ENCODE measurements at places on chromosomes 7 and 10. TPM values are rescaled to one million over a fixed set of nuclear protein-coding genes. Genes with fewer than 3 reads are reported as not detected.

The BEND7 gene
- total RNA-seq, result 16.0 TPM

The FBXL13 gene
- 0.31 TPM for total RNA-seq

The FAM25G gene
- not detected for total RNA-seq

The EN2 gene
- total RNA-seq, result not detected

The CYP2C19 gene
- 8.2 TPM for total RNA-seq

The PAPSS2 gene
- total RNA-seq, result 106 TPM

The VSTM2A gene
- total RNA-seq, result not detected

The FLNC gene
- 1.3 TPM for total RNA-seq

The MKRN1 gene
- 28.1 TPM for total RNA-seq

The CRHR2 gene
- not detected for total RNA-seq

The FAM241B gene
- 1.6 TPM for total RNA-seq

The ZPBP gene
- not detected for total RNA-seq

The MRPS33 gene
- 26.3 TPM for total RNA-seq

The PRSS58 gene
- not detected for total RNA-seq

The RPP30 gene
- 14.5 TPM for total RNA-seq

GRCh38 chr7:26696978-26697377, 167.4 kb downstream of the SKAP2 start:
- no peaks in the 10 kb centered on the region for H3K4me1 ChIP-seq
- no peak overlapping the region for H3K4me3 ChIP-seq
- no peak overlapping the region for H3K27ac ChIP-seq
- DNase-seq, result no peak
- H3K27me3 ChIP-seq, result no peaks in the 10 kb centered on the region

GRCh38 chr10:49741108-49741995, 20.8 kb downstream of the OGDHL start:
- no peaks in the 10 kb centered on the region for H3K4me1 ChIP-seq
- H3K36me3 ChIP-seq, result peaks cover 45% of the 10 kb centered on the region
- H3K4me3 ChIP-seq, result no peak overlapping the region
- no peaks in the 10 kb centered on the region for H3K27me3 ChIP-seq
- no peak for DNase-seq

GRCh38 chr7:80724249-80724871, 85.9 kb downstream of the CD36 start:
- H3K27ac ChIP-seq, result no peak overlapping the region
- no peak for DNase-seq
- H3K27me3 ChIP-seq, result no peaks in the 10 kb centered on the region
- H3K4me3 ChIP-seq, result no peak overlapping the region
- H3K36me3 ChIP-seq, result no peaks in the 10 kb centered on the region

- no peak for DNase-seq
- H3K4me3 ChIP-seq, result no peak overlapping the region
- no peaks in the 10 kb centered on the region for H3K27me3 ChIP-seq
- H3K4me1 ChIP-seq, result no peaks in the 10 kb centered on the region
- H3K27ac ChIP-seq, result no peak overlapping the region
These were observed 15.8 kb upstream of the PAPSS2 start for GRCh38 chr10:87643920-87644319.

DNA sequence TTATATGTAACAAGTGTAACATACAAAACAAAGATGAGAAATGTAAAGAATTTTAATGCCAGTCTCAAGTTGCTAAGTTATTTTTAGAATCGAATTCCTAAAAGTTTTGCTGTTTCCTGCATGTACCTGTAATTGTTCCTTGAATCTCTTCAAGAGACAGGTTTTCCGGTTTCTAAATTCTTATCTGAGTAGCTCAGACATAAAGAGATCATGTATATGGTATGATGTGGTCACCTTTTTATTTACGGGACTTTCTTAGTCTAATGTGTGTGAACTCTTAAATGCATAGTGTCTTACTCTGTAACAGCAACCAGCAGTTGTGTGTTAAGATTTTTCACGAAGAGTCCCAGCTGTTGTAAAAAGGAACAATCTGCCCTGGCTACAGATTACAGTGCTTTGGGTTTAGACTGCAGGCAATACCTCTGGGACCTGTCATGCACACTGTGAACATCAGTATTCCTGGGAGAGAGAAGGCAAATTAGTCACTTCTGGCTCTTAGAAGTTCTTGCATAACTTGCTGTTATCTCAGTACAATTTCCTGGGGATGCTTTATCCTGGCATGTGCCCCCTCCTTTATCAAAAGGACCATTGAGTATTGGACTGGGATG, 263.4 kb downstream of the BICC1 start:
- no peak for DNase-seq
- H3K36me3 ChIP-seq, result no peaks in the 10 kb centered on the region
- H3K27ac ChIP-seq, result no peak overlapping the region
- no peak overlapping the region for H3K4me3 ChIP-seq

DNA sequence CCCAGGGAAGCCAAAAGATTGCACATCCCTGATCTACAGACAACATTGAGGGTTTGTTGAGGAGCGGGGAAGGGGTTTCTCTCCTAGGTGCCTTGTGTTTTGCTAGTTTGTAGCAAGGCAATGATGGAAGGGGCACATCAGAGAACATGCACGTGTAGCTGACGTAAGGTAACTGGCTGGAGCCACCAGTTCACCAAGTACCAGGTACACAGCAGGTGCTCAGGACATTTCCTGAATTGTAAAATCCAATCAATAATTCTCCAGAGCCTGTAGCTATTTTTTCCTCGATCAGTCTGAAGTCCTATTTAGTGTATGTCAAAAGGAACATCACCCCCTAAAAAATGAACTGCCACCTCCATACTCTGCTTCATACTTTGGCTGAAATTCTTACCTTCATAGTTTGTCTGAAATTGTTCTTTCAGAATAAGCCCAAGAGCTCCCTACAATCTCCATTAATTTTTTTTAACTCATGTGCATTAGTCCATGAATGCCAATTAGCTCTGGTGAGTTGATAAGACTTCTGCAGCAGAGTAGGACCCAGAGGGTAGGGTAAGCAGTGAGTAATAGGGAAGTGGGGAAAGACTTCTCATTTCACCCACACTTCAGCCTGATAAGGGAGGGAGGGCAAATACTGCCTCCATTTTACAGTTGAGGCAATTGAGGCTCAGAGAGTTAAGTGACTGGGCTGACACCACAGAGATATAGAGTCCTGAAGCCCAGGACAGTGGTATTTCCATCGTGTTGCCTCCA, 36.0 kb upstream of the SLC26A3 start:
- no peak for DNase-seq
- H3K27ac ChIP-seq, result no peak overlapping the region
- H3K4me1 ChIP-seq, result no peaks in the 10 kb centered on the region
- no peak overlapping the region for H3K4me3 ChIP-seq

GRCh38 chr7:37220664-37221063, 228.0 kb downstream of the ELMO1 start:
- H3K4me1 ChIP-seq, result no peaks in the 10 kb centered on the region
- no peak overlapping the region for H3K4me3 ChIP-seq
- peaks cover 2% of the 10 kb centered on the region for H3K36me3 ChIP-seq
- no peaks in the 10 kb centered on the region for H3K27me3 ChIP-seq
- H3K27ac ChIP-seq, result no peak overlapping the region

- no peak overlapping the region for H3K4me3 ChIP-seq
- no peak overlapping the region for H3K27ac ChIP-seq
- no peak for DNase-seq
These were observed 19.4 kb downstream of the STEAP1B start for GRCh38 chr7:22480523-22481075.

GRCh38 chr10:99532687-99533495, at the start of gene NKX2-3:
NKX2-3 (plus strand) TSS chr10:99532942; CDS start chr10:99533132, 190 bp downstream.
- no peaks in the 10 kb centered on the region for H3K4me1 ChIP-seq
- no peaks in the 10 kb centered on the region for H3K36me3 ChIP-seq
- no peak within 1 kb of the TSS for H3K27ac ChIP-seq
- DNase-seq, result peak; percentile 66

GRCh38 chr10:16192337-16192736, 244.5 kb upstream of the PTER start:
- no peak for DNase-seq
- no peaks in the 10 kb centered on the region for H3K27me3 ChIP-seq
- H3K4me3 ChIP-seq, result no peak overlapping the region
- H3K4me1 ChIP-seq, result no peaks in the 10 kb centered on the region
- H3K36me3 ChIP-seq, result no peaks in the 10 kb centered on the region

- H3K4me3 ChIP-seq, result no peak overlapping the region
- peaks cover 11% of the 10 kb centered on the region for H3K4me1 ChIP-seq
- no peaks in the 10 kb centered on the region for H3K36me3 ChIP-seq
- H3K27me3 ChIP-seq, result no peaks in the 10 kb centered on the region
These were observed 582.7 kb downstream of the REEP3 start for GRCh38 chr10:64103750-64104470.

DNA sequence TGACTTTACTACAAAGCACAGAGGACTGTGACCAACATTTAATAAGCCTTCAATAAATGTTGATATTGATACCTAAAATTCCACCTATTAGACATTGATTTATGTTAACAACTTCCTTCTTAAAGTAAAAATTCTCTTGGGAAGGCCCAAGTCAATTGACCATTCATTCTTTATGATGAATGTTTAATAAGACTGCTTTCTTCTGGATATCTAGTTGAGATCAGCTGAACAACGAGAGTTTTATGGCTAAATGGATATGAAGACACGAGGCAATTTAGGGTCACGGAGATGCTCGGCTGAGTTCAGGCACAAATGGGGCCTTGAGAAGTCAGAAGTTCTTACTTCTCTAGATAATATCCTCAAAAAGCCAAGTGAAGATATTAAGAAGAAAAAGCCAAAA, 258.8 kb downstream of the FRMD4A start:
- H3K4me1 ChIP-seq, result no peaks in the 10 kb centered on the region
- no peaks in the 10 kb centered on the region for H3K36me3 ChIP-seq
- no peak overlapping the region for H3K4me3 ChIP-seq
- no peak overlapping the region for H3K27ac ChIP-seq
- DNase-seq, result no peak

GRCh38 chr10:72164617-72165016, 51.2 kb upstream of the ANAPC16 start:
- H3K36me3 ChIP-seq, result no peaks in the 10 kb centered on the region
- DNase-seq, result no peak
- H3K4me1 ChIP-seq, result no peaks in the 10 kb centered on the region
- H3K27ac ChIP-seq, result no peak overlapping the region
- no peak overlapping the region for H3K4me3 ChIP-seq

DNA sequence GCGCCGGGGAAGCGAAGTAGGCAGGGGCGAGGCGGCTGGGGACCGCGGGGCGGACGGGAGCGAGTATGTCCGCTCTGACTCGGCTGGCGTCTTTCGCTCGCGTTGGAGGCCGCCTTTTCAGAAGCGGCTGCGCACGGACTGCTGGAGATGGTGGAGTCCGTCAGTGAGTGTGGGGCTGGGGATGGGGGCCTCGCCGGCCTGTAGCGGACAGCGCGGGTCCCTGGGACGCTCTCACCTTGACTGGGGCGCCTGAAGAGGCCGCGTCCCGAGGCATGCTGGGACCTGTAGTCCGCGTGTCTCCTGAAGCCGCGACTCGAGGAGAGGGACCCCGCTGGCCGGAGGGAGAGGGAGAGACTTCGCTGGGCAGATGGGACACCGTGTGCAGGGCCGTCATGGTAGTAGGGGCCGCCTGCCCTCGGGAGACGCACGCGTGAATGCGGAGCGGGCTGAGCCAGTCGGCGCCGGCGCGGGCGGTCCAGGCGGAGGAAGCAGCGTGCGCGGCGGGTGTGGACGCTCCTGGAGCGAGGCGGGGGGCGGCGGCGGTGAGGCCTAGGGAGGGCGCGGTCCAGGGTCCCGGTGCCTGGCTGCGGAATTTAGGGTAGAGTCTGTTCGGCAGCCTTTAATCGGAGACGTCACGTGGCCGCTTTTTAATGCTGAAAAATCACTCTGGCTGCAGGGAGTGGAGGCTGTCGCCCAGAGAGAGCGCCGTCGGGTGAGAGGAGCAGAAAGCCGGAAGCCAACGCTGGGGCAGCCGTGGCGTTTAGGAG, at the start of gene NDUFB2:
TSS of gene NDUFB2 (plus strand) at position 29 of the 767 bp plus-strand sequence. CDS start at position 66, 37 bp downstream.
- peak within 1 kb of the TSS; percentile 97 for H3K4me3 ChIP-seq
- no peaks in the 10 kb centered on the region for H3K36me3 ChIP-seq
- peak; percentile 86 for DNase-seq
- H3K27ac ChIP-seq, result peak within 1 kb of the TSS; percentile 95

- peaks cover 90% of the 10 kb centered on the region for H3K36me3 ChIP-seq
- H3K4me1 ChIP-seq, result no peaks in the 10 kb centered on the region
- H3K4me3 ChIP-seq, result no peak overlapping the region
- H3K27me3 ChIP-seq, result no peaks in the 10 kb centered on the region
- H3K27ac ChIP-seq, result no peak overlapping the region
These were observed 133.7 kb downstream of the EGFR start for GRCh38 chr7:55152516-55152915.

GRCh38 chr10:78950656-78951587, 117.8 kb upstream of the ZMIZ1 start:
- H3K27ac ChIP-seq, result no peak overlapping the region
- H3K27me3 ChIP-seq, result no peaks in the 10 kb centered on the region
- H3K36me3 ChIP-seq, result no peaks in the 10 kb centered on the region
- DNase-seq, result no peak
- H3K4me3 ChIP-seq, result no peak overlapping the region

GRCh38 chr10:31018962-31019361, 12.7 kb downstream of the ZNF438 start:
- H3K27me3 ChIP-seq, result no peaks in the 10 kb centered on the region
- no peaks in the 10 kb centered on the region for H3K36me3 ChIP-seq
- DNase-seq, result no peak
- H3K4me3 ChIP-seq, result no peak overlapping the region

DNA sequence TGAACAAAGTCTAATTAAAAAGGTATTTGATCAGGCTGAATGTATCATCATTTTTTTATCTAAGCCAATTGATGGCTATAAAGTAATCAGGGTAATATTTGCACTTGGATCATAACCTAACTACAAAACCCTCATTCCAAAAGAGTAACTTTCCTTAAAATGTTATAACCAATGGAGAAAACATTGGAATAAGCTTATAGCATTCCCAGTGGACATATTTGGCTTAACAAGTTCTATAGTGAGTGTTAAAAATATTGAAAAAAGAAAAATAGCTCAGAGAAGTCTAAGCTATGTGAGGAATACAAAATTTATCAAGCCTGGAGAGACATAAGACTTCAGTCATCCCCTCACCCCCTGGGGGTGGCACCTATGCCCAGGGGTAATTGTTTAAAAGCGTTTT, 358.8 kb downstream of the LRRTM3 start:
- H3K4me1 ChIP-seq, result no peaks in the 10 kb centered on the region
- no peak overlapping the region for H3K4me3 ChIP-seq
- no peak overlapping the region for H3K27ac ChIP-seq
- H3K27me3 ChIP-seq, result no peaks in the 10 kb centered on the region

DNA sequence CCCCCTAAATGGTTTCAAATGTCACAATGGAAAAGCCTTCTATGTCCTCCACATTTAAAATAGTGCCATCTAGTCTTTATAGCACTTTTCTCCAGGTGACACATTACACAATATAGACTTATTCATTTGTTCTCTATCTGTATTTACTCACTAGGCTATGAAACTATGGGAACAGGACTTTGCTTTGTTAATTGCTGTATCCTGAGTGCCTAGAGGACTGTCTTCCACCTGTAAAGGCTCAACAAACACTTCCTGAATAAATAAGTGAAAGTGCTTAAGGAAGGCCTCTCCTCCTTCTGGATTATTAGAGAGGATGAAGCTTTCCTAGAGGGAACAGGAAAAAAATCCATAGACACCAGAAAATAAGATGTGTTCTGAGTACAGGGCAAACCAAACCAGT, 397.6 kb upstream of the LRRN3 start:
- H3K4me1 ChIP-seq, result no peaks in the 10 kb centered on the region
- DNase-seq, result no peak

GRCh38 chr7:55131142-55131929, 112.5 kb downstream of the EGFR start:
- H3K27me3 ChIP-seq, result no peaks in the 10 kb centered on the region
- peak overlapping the region; percentile 6 for H3K27ac ChIP-seq
- no peak overlapping the region for H3K4me3 ChIP-seq
- H3K36me3 ChIP-seq, result no peaks in the 10 kb centered on the region
- no peaks in the 10 kb centered on the region for H3K4me1 ChIP-seq

- no peak for DNase-seq
- H3K27me3 ChIP-seq, result no peaks in the 10 kb centered on the region
- no peak overlapping the region for H3K4me3 ChIP-seq
- no peak overlapping the region for H3K27ac ChIP-seq
These were observed 250.9 kb upstream of the SORCS1 start for GRCh38 chr10:107415446-107415845.
